Keratinocyte (primary cell): ENCODE measurements at places on chromosomes 3 and 15.

GRCh38 chr3:52231502-52232278, 6.2 kb upstream of the TLR9 start:
- no peak for DNase-seq

DNA sequence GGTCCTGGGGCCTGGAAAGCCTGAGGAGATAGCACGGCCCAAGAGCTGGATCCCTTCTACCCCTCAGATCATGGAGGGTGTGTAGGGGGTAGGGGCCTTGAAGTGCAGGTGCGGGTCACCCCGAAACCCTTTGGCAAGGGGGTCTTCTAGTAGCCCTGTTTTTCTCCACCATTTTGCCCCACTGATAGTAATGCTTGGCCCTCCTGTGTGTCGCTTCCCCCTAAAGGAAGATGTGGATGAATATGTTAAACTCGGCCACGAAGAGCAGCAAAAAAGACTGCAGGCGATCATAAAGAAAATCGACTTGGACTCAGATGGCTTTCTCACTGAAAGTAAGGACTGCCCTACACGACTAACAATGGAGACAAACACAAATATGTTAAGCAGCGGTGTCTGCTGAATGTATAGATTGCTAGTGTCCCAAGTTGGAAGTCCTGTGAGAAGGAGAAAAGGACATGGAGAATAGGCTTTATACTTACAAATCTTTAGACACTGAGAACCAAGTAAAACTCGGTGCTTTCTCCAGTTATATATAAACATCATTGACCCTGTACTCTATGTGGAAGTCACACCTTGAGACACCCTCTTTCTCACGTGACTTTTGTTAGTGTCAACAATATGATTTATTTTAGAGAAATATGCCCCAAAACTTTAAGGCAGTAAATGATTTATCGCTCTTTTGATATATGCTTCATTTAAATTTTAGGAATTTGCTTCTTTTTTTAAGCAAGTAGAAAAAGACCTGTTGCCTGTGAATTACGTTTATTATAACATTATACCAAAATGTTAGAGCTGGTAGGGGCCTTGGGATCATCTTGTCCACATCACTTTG, 802 bp downstream of the RCN2 start:
- DNase-seq = no peak

- DNase-seq = no peak
Observed at GRCh38 chr3:130849091-130849552, 44.8 kb upstream of the ATP2C1 start.

- no peak for DNase-seq
Observed at GRCh38 chr3:14646131-14646573, 5.4 kb upstream of the CCDC174 start.

DNA sequence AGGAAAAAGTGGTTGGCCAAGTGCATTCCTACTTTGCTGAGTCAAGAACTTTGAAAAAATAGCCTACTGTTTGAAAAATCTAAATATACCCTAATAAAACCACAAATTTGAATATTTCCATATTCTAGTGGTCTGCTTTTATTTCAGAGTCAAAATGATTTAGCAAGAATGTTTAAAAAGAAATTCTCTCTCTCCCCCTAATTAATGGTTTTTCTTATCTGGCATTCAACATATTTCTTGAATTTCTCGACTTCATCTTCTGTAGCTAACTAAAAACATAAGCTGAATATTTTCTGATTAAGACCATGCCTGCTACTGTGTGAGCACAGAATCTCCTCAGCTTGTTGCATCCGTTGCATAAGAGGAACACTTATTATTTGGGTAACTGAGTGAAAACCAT, 563.5 kb upstream of the TBL1XR1 start:
- DNase-seq = no peak

GRCh38 chr15:89521605-89522004, 25.2 kb upstream of the RHCG start:
- DNase-seq = no peak

DNA sequence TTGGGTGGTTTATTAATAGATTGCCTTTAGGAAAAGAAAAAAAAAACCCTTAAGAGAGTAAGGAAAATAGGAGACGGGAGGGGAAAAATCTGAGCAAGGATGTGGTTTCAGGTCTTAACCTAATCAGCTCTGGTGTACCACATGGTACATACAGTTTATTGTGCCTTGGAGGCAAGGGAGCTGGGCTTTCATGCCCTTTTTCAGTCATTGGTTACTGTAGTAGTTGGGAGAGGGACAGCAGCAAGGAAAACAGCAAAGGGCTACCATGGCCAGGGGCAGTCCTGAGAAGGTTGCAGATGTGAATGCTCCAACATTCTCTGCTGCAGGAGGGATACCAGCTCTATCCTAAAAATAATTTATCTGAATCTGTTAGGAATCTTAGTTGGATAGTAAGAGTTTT, 5.9 kb downstream of the CMC1 start:
- no peak for DNase-seq

GRCh38 chr3:50605901-50606326, 5.7 kb downstream of the CISH start:
- DNase-seq = no peak

DNA sequence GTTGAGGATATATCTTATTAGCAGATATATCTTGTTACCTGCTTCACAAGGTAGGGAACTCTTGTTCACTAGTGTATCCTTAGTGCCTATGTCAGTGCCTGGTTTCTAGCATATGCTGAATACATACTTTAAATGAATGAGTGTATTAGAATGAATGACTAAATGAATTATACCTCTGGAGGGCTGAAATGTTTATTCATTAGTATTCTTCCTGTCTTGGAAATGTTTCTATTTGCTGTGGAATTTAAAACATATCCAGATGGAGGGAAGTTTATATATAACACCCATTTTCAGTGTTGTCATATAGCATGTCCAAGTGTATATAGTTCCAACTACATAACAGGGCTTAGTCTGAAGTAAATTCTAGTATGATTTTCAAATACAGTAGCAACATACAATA, 581.5 kb downstream of the TBL1XR1 start:
- DNase-seq = no peak

GRCh38 chr3:188689101-188689574, 482.6 kb upstream of the TPRG1 start:
- DNase-seq = no peak
